ENCODE measurements at places on chromosomes 16 and 17.

DNA sequence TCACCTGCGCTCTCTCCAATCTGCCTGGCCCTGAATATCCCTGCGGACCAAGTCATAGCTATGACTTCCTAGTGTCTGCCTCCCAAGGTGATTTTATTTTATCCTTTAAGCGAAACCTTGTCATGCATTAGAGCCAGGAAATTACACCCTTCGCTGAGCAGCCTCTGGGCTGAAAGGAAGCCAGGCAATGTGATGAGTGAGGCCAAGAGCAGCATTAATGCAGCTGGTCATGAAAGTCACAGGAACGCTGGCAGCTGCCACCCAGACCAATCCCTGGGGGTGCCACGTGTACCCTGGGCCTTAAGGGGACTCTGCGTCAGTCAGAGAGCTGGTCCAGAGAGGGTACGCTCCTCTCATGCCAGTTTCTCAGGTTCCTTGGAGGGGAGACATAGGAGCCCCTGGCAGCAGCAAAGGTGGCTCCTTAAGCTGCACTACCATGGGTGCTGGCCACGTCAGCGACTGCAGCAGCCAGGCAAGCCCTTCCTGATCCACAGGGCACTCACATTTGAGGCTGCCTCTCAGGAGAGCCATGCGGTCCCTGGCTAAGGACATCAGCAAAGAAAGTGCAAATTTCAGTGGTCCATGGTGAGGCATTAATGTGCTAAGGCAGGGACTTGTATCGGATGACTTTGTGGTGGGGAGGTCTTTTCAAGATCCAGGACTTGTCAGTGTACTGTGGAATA lies 42.7 kb upstream of the WSCD1 start:
- DNase-seq: no peak

- no peak for DNase-seq
Observed at GRCh38 chr17:11121341-11121985, 119.5 kb upstream of the SHISA6 start.

- DNase-seq: no peak
Observed at GRCh38 chr16:54932021-54932660, 1.5 kb downstream of the IRX5 start.

DNA sequence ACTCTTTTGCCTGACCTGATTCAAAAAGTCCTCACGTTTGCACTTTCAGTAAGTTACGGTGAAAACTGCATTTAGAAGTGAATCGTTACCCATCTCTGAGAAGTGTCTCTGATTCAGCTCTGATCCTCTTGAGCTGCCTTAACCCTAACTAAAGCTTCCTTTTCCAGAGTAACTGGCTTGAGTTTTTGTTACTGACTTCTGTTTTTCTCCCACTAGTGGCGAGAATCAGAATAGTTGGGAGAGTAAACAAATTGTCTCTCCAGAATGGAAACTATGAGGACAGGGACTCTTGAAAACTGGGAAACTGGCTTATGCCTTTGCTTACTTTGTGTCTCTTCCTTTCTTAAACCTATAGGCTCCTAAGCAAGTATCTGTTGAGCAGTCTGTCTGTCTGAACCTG lies 31.3 kb upstream of the KPNB1 start:
- DNase-seq: no peak

DNA sequence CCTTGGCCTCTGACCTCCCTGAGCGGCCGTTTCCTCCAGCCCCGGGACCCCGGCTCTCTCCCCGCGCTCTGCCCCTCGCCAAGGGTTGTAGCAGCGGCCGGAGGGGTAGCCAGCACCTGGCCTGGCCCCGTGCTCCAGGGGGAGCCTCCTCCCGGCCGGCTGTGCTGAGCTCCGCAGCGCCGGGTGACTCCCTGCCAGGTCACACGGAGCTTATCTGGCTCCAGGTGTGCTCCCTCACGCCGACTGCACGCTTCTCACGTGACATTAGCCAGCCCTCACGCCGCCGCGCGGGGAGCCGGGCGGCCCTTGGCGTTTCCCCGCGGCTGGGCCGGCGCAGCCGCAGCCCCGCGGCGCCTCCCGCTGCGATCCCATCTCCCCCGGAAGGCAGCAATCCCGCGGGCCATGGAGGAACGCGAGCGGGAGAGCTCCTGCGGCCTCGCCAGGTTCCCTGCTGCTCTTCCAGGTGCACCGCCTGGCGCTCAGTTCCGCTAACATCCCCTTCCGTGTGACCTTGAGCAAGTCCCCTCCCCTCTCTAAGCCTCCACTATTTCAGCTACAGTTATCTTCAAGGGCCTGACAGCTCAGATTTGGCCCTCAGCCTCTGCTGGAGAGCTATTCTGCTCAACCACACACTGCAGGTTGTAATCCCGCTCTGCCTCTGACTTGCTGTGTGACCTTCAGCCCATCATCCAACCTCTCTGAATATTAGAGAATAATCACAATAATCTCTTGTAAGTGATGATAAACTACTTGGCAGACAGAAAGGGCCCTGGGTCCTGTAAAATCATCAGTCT lies 3.4 kb downstream of the MYO18A start:
- peak; percentile 61 for DNase-seq

- no peak for DNase-seq
Observed at GRCh38 chr17:13704333-13704732, 102.6 kb upstream of the HS3ST3A1 start.

Data from dorsolateral prefrontal cortex (tissue), 122 donors.